ENCODE measurements at places on chromosomes 1 and 21.

- no peak for DNase-seq
- no peaks in the 10 kb centered on the region for H3K36me3 ChIP-seq
- H3K27ac ChIP-seq: no peak overlapping the region
- H3K27me3 ChIP-seq: peaks cover 16% of the 10 kb centered on the region
- H3K4me3 ChIP-seq: no peak overlapping the region
These were observed 91.2 kb downstream of the HMGB4 start for GRCh38 chr1:33955096-33955495.

DNA sequence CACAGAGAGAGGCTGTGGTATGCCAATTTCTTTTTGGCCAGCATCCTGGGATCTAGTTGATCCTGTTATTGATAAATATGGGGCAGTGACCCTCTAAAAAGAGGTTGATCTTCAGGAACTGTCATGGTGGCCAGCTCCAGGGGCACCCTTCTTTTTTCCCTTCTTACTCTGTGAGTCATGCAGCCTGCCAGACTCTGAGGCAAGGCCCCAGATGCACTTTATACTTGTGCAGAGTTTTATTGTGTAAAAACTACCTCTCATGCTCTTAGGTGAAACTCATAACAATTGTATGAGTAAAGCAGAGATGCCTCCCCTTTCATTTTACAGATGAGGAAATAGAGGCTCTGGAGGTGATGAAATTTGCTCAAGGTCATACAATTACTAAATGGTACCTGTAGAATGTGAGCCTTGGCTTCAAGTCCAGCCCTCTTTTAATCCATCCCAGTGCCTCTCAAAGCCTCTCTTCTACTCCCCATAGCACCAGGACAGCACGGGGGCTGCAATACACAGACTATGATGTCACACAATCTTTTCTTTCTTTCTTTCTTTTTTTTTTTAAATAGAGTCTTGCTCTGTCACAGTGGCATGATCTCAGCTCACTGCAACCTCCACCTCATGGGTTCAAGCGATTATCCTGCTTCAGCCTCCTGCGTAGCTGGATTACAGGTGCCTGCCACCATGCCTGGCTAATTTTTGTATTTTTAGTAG lies 387.8 kb downstream of the KCNH1 start:
- H3K4me3 ChIP-seq: no peak overlapping the region
- no peaks in the 10 kb centered on the region for H3K36me3 ChIP-seq
- H3K27me3 ChIP-seq: peaks cover 5% of the 10 kb centered on the region
- no peak for DNase-seq
- no peaks in the 10 kb centered on the region for H3K4me1 ChIP-seq

- H3K36me3 ChIP-seq: no peaks in the 10 kb centered on the region
- H3K4me1 ChIP-seq: peaks cover 57% of the 10 kb centered on the region
- H3K27ac ChIP-seq: peak overlapping the region; percentile 90
- no peaks in the 10 kb centered on the region for H3K27me3 ChIP-seq
- H3K4me3 ChIP-seq: peak overlapping the region; percentile 85
- peak; percentile 83 for DNase-seq
These were observed 167.2 kb downstream of the CYYR1 start for GRCh38 chr21:26405735-26406361.

DNA sequence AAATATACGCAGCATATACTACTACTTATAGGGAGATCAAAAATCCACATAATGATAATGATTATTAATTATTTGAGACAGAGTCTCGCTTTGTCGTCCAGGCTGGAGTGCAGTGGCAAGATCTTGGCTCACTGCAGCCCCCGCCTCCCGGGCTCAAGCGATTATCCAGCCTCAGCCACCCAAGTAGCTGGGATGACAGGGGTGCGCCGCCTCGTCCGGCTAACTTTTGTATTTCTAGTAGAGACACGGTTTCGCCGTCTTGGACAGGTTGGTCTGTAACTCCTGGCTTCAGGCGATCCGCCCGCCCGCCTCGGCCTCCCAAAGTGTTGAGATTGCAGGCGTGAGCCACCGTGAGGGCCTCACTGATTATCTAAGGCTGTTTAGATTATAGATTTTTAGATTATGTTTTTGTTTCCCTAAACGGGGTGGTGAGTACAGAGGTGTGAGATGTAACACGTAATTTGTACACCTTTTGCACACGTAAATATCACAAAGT lies 548 bp upstream of the SLC25A33 start:
- H3K27me3 ChIP-seq: no peaks in the 10 kb centered on the region
- DNase-seq: no peak
- peak overlapping the region; percentile 73 for H3K27ac ChIP-seq
- H3K36me3 ChIP-seq: no peaks in the 10 kb centered on the region

DNA sequence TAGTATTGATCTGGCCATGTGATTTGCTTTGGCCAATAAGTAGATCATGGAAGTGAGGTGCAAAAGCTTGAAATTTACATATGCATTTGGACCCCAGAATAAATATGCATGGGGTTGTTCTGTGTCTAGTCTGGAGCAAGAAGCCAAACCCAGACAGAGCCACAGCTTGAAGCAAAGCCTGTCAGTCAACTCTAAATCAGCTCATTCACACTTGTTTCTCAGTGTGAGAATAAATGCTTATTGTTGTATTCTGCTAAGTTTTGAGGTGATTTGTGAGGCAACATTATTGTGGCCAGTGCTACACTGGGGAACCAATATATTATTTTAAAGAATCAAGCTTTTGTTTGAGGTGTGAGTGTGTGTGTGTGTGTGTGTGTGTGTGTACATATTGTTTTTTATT lies 12.2 kb upstream of the PGLYRP3 start:
- no peaks in the 10 kb centered on the region for H3K27me3 ChIP-seq
- no peaks in the 10 kb centered on the region for H3K36me3 ChIP-seq
- no peak for DNase-seq
- H3K4me1 ChIP-seq: no peaks in the 10 kb centered on the region
- no peak overlapping the region for H3K4me3 ChIP-seq

- peaks cover 62% of the 10 kb centered on the region for H3K4me1 ChIP-seq
- H3K36me3 ChIP-seq: peaks cover 62% of the 10 kb centered on the region
These were observed 5.2 kb downstream of the PRDX1 start for GRCh38 chr1:45516465-45516864.

DNA sequence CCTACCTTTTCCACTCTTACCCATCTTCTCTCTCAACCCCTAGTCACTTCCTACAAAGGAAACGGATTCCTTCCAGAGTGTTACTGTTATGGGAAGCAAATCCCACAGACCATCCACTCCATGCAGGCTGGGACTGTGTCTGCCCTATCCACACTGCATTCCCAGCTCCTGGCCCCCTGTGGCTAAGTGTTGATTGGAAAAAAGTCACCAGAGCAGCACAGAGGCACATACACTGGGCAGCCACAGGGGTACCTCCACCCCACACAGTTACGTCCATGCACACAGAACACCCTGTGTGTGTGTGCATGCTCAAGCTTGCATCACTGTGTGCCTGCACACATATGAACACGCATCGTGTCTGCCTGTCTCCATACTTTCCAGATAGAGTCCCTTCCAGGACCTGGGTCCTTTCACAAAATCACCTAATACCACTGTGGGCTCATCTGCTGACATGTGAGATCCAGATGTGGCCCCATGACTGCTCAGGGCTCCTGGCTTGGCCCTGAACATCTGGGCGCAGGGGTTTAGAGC lies 4.2 kb upstream of the SERINC2 start:
- peaks cover 1% of the 10 kb centered on the region for H3K27me3 ChIP-seq
- no peak overlapping the region for H3K4me3 ChIP-seq
- H3K4me1 ChIP-seq: peaks cover 38% of the 10 kb centered on the region
- no peak for DNase-seq
- H3K27ac ChIP-seq: no peak overlapping the region

- no peak overlapping the region for H3K4me3 ChIP-seq
- no peaks in the 10 kb centered on the region for H3K27me3 ChIP-seq
- no peak for DNase-seq
- H3K36me3 ChIP-seq: peaks cover 13% of the 10 kb centered on the region
- no peak overlapping the region for H3K27ac ChIP-seq
- peaks cover 46% of the 10 kb centered on the region for H3K4me1 ChIP-seq
These were observed 63.1 kb upstream of the CNN3 start for GRCh38 chr1:94989911-94990473.

GRCh38 chr1:111563619-111564018 lies 56.0 kb upstream of the RAP1A start:
- no peaks in the 10 kb centered on the region for H3K36me3 ChIP-seq
- H3K27ac ChIP-seq: peak overlapping the region; percentile 92
- no peaks in the 10 kb centered on the region for H3K27me3 ChIP-seq
- peak; percentile 69 for DNase-seq
- peak overlapping the region; percentile 59 for H3K4me3 ChIP-seq

DNA sequence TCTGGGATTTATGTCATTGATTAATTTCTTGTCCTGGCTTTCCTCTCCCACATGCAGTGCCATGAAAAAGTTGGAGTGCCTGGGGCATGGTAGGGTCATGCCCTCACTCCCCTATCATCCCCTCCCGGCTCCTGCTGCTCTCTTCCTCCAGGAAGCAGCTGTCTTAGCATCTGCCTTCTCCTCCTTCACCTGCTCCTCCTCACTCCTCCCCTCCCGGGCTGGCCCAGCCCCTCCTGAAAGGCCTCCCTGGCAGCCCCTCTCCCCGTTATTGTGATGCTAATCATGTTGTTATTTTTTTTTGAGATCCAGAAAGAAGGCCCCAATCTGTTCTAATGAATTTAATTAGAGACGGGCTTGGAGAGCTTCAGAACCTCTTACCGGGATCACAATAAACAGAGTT lies 36.3 kb upstream of the NFASC start:
- H3K27me3 ChIP-seq: peaks cover 15% of the 10 kb centered on the region
- H3K27ac ChIP-seq: no peak overlapping the region
- H3K4me1 ChIP-seq: peaks cover 7% of the 10 kb centered on the region
- H3K36me3 ChIP-seq: no peaks in the 10 kb centered on the region

- DNase-seq: peak; percentile 15
- H3K4me3 ChIP-seq: no peak overlapping the region
- no peak overlapping the region for H3K27ac ChIP-seq
- peaks cover 23% of the 10 kb centered on the region for H3K4me1 ChIP-seq
- H3K27me3 ChIP-seq: peaks cover 12% of the 10 kb centered on the region
These were observed 76.9 kb upstream of the HAO2 start for GRCh38 chr1:119291611-119292206.

DNA sequence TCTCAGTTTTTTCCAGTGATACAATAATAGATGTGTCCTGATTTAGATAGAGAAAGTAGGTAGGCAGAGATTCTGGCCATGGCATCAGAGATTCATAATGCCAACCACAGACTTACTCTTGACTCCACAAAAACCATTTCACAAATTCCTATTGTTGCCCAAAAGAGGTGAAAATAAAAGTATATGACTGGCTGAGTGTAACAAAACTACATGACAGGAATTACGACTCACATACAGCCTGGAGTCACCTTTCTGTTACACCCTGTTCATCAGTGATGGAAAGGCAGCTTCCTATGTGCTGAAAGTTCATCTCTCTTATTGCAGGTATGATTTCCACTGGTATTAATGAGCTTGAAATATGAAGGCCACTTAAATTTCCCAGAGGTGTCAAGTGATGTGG lies 72.3 kb downstream of the MPZL1 start:
- peaks cover 73% of the 10 kb centered on the region for H3K4me1 ChIP-seq
- peak overlapping the region; percentile 41 for H3K27ac ChIP-seq
- DNase-seq: no peak
- H3K4me3 ChIP-seq: no peak overlapping the region
- H3K36me3 ChIP-seq: peaks cover 56% of the 10 kb centered on the region

GRCh38 chr1:29270929-29271521 lies 34.7 kb downstream of the PTPRU start:
- H3K27me3 ChIP-seq: no peaks in the 10 kb centered on the region
- H3K4me1 ChIP-seq: peaks cover 21% of the 10 kb centered on the region
- H3K36me3 ChIP-seq: no peaks in the 10 kb centered on the region
- H3K4me3 ChIP-seq: peak overlapping the region; percentile 75

GRCh38 chr1:33972676-33973395 lies 109.0 kb downstream of the HMGB4 start:
- no peak overlapping the region for H3K4me3 ChIP-seq
- peaks cover 5% of the 10 kb centered on the region for H3K4me1 ChIP-seq
- no peak overlapping the region for H3K27ac ChIP-seq
- no peak for DNase-seq

- H3K4me1 ChIP-seq: peaks cover 11% of the 10 kb centered on the region
- H3K36me3 ChIP-seq: no peaks in the 10 kb centered on the region
- peaks cover 17% of the 10 kb centered on the region for H3K27me3 ChIP-seq
- H3K27ac ChIP-seq: no peak overlapping the region
- H3K4me3 ChIP-seq: no peak overlapping the region
- peak; percentile 60 for DNase-seq
These were observed 5.9 kb upstream of the MYOM3 start for GRCh38 chr1:24117722-24118409.

DNA sequence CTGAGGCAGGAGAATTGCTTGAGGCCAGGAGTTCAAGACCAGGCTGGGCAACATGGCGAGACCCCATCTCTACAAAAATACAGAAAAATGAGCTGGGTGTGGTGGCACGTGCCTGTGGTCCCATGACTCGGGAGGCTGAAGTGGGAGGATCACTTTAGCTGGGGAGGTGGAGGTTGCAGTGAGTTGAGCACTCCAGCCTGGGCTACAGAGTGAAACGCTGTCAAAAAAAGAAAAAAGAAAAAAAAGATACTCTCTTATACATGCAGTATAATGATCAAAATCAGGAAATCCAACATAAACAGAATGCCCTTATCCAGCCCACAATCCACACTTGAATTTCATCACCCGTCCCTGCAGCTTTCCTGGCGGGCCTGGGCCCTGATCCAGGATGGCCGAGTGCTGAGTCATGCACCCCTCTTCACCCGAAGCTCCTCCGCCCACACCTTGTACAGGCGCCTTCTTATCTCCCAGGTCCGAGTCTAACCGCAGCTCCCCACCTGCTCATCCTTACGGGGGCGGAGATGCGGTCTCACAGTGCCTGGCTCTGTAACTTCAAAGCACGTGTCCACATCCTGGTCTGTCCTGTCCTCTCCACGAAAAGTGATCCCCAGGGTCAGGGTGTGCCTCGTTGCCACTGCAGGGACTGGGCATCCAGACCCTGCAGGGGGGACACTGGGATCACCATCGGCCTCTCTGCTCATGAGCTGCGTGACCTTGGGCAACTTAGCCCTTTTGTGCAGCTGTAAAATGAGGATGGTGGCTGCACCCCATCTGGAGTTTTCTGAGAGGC lies 120.2 kb upstream of the SLC45A1 start:
- peak overlapping the region; percentile 63 for H3K4me3 ChIP-seq
- peaks cover 2% of the 10 kb centered on the region for H3K27me3 ChIP-seq
- peaks cover 54% of the 10 kb centered on the region for H3K4me1 ChIP-seq
- H3K27ac ChIP-seq: peak overlapping the region; percentile 79

- peak; percentile 21 for DNase-seq
- no peaks in the 10 kb centered on the region for H3K36me3 ChIP-seq
- no peaks in the 10 kb centered on the region for H3K27me3 ChIP-seq
These were observed 181.8 kb upstream of the ADGRL4 start for GRCh38 chr1:79188337-79188736.

Measured in HFFc6 (cell line).